Right ventricle myocardium superior (tissue), 1 donor: ENCODE measurements at places on chromosomes 6 and 20. TPM values are rescaled to one million over a fixed set of nuclear protein-coding genes. Genes with fewer than 3 reads are reported as not detected.

Gene SSTR4
- total RNA-seq, result not detected

Gene GCNT2
- 37.1 TPM for total RNA-seq

Gene IPCEF1
- total RNA-seq, result 1.3 TPM

Gene UST
- 3.9 TPM for total RNA-seq

Gene MBOAT1
- total RNA-seq, result 5.2 TPM

Gene GTSF1L
- not detected for total RNA-seq

Gene C4B
- 58.3 TPM for total RNA-seq
